ENCODE measurements at places on chromosomes 2 and 18. TPM values are rescaled to one million over a fixed set of nuclear protein-coding genes. Genes with fewer than 3 reads are reported as not detected.

GRCh38 chr2:180494286-180494685 is 486.1 kb upstream of the UBE2E3 start:
- no peak for DNase-seq

GRCh38 chr18:59633961-59634485 is 63.2 kb downstream of the CCBE1 start:
- no peak for DNase-seq

DNA sequence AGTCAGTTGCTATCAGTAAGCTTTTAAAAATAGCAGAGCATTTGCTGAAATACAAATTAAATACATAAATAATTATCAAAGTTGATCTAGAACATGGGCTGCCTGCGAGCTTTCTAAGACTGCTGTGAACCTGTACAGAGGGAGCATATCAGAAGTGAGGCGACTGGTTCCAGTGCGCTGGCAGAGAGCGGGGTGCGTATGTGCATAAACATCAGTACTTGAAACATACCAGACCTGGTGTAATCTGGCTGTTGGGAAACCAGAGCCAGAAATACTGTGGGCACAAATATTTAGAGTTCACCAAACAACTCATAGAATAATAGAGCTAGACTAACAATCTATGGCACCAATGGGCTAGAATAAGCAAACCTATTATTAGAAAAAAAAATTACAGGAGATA is 27.3 kb downstream of the PDIA6 start:
- no peak for DNase-seq

DNA sequence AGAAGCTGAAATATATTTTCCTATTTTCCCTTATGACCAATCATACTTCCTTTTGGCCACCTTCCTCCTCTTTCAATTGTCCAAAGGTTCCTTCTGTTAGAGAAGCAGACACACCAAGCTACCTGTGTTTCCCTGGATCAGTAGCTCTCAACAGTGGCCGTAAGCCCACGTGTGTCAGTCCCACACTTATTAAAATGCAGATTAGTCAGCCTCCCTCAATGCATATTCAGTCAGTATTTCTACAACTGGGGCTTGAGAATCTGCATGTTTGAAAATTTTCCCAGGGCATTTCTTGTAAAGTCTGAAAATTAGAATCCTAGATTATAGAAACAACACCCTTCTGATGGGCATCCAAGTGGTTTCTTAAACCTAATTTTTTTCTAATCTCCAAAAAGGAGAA is 54.0 kb upstream of the ITPRID2 start:
- DNase-seq = no peak

- no peak for DNase-seq
Measured at GRCh38 chr2:27255187-27255586, 7.7 kb downstream of the SLC30A3 start.

GRCh38 chr2:173300458-173300857 is 54.2 kb upstream of the CDCA7 start:
- DNase-seq = no peak

GRCh38 chr2:2472881-2473280 is 141.8 kb upstream of the MYT1L start:
- no peak for DNase-seq

The AFG3L2 gene
- 17.3 TPM for polyA plus RNA-seq

The TWIST2 gene
- 1.7 TPM for polyA plus RNA-seq

GRCh38 chr2:6968319-6969100 is 51.3 kb downstream of the RNF144A start:
- DNase-seq = no peak

- DNase-seq = no peak
Measured at GRCh38 chr2:209960676-209961630, 41.5 kb upstream of the RPE start.

The SPP2 gene
- not detected for polyA plus RNA-seq

DNA sequence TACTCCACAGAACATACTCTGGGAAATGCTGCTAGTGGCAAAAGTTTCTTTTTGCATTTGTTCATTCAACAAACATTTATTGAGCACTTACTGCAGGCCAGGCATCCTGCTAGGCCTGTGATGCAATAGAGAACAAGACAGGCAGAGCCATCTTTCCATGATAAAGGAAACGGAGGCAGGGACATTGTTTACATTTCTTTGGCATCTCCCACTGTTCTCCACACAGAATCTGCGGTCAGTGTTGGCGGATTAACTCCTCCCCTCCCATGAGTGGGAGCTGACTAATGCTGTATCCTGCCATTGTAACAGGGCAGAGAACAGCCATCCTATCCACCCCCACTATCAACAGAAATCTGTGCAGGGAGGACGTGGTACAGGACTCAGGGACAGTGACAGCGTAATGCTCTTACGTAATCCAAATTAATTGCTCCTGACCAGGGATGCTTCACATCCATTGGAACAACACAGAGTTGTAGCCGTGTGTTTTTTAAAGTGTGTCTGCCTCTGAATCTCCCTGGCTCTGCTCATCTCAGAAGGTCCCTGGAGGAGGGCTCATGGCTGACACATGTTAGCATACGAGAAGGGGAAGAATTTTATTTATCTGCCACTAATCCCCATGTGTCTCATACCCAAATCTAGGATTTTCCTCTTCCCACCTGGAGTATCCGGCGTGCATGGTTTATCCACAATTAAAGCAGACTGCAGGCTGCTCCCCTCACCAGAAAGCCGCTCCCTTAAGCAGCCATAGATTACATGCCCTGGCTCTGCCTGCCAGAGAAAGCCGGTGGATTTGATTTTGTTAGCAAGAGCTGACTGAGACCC is 32.3 kb downstream of the STEAP3 start:
- no peak for DNase-seq

The C1QL2 gene
- not detected for polyA plus RNA-seq

- DNase-seq = no peak
Measured at GRCh38 chr18:5979971-5980457, 84.7 kb upstream of the TMEM200C start.

GRCh38 chr18:41390309-41390708 is 564.7 kb upstream of the PIK3C3 start:
- DNase-seq = no peak

- no peak for DNase-seq
Measured at GRCh38 chr2:144041612-144042011, 478.3 kb downstream of the ZEB2 start.

DNA sequence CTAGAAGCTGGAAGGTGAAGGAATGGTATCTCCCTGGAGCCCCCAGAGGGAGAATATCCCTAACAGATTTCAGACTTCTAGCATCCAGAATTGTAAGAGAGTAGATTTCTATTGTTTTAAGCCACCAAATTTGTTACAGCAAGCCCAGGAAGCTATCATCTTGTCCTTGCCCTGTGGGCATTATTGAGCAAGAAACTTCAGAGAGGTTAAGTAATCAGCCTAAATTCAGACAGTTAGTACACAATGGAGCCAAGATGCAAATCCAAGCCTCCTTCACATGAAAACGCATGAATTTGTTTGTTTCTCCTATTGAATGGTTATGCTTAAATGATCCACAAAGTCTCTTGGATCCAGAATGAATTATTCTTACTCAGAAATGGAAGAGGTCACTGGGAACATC is 55.2 kb upstream of the TRIB2 start:
- DNase-seq = no peak

DNA sequence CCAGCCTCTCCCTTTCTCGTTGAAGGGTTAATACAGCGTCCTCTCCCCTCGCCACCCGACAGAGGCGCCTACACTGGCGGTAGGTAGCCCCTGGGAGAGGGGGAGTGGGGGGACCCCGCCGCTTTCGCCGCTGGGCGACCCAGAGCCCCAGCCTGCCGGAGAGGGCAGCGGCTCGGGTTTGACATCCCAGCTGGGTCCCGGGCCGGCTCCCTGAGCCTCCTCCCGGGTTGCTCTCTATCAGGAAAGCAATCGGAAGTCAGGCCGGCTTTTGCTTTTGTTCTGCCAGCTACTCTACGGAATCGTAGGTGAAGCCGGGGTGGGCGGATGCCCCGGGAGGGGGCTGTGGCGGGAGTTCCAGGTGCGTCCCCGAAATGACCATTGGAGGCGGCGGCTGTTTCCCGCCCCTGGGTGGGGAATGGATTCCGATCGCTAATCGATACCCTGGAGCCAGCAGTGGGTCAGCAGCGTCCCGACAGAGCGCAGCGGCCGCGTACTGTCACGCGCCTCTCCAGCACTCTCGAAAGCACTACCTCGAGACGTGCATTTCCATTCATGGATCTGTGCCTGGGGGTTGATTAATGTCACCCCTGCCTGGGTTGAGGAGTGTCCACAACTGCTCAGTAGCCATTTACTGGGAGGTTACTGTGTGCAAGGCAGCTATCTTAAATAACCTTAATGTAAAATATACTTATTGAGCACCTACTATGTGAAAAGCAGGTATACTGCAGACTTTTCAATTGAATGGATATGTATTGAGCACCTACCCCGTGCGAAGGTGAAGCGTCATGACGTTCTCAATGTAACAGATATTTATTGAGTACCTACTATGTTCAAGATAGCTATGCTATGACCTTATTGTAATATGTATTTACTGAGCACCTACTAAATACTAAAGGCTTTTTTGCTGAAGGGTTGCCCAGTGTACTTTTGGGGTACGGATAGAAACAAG is 1.1 kb downstream of the MAPK4 start:
- no peak for DNase-seq

DNA sequence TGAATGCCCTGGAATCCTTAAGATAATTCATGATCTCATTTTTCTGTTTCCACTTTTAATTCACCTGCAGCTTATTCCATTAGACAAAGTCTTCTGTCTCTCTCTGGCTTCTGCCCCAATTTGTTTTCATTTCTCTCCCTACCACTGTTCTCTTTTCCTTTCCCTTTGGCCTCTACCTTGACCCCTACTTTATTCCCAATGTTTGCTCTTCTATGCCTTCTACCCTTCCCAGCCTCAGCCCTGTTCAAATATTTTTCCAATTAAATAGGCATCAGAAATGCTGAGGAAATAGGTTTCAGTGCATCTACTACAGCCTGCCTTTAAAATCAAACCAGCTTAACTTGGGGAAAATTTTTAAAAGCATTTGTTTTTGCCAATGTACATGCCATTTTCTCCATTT is 443.7 kb upstream of the CWC22 start:
- DNase-seq = no peak

The LIPG gene
- polyA plus RNA-seq = 0.24 TPM

The PAX3 gene
- polyA plus RNA-seq = not detected

DNA sequence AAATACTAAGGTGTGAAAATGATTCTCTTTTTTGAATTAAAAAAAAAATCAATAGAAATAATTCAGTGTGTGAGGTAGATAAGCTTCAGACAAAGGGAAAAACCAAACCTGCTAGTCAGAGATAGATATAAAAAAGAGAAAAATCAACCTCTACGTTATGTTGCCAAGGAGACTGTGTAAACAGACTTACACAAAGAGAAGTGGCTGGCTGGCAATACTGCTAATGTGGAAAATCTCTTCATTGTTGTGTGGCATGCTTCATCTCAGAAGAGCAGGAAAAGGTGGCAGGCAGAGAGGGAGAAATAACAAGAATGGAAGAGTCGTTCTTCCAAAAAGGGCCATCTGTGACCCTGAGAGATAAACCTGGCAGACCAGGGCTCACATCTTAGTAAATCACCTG is 200.8 kb downstream of the SLC8A1 start:
- no peak for DNase-seq

The INHBB gene
- polyA plus RNA-seq = 1.5 TPM

DNA sequence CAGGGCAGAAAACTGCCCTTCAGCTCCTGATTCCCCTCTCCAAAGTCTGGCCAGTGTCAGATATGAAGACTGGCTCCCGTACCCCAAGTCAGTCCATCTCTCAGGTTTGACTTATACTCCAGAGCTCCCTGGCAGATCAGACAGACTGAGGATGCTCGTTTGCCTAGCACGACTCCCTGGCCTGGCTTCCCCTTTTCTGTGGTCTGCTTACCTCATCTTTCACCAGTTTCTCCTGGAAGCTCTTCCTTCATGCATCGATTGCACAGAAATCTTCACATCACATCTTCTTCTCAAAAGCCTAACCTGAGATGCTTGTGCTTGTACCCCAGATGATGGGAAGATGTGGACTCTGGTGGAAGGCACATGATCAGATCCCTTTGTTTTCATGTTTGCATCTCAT is 387.9 kb upstream of the POU3F3 start:
- DNase-seq = no peak

DNA sequence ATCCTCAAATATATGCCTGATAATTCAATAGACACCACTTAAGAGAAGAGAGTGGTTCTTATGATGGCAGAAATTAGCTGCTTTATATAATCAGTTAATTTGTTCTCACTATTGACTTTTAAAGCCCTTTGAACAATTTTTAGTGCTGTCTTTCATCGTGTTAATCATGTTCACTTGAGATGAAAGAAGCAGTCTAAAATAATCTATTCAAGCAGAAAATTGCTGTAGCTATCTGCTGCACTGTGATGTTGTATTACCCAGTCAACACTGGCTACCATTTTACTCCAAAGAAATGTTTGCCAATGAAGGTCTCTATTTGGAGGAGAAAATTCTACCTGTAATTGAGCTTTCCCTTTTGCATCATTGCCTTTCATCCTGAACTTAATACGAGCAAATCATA is 459.8 kb upstream of the FSIP2 start:
- no peak for DNase-seq

The ZC3H6 gene
- 2.2 TPM for polyA plus RNA-seq

The LYPD6B gene
- 2.7 TPM for polyA plus RNA-seq

GRCh38 chr18:21345840-21346239 is 103.8 kb downstream of the GREB1L start:
- no peak for DNase-seq

The UGT1A10 gene
- 0.03 TPM for polyA plus RNA-seq

The CD207 gene
- not detected for polyA plus RNA-seq

GRCh38 chr2:223217373-223217772 is 165.4 kb downstream of the KCNE4 start:
- DNase-seq = no peak

The RIOK3 gene
- 33.0 TPM for polyA plus RNA-seq

DNA sequence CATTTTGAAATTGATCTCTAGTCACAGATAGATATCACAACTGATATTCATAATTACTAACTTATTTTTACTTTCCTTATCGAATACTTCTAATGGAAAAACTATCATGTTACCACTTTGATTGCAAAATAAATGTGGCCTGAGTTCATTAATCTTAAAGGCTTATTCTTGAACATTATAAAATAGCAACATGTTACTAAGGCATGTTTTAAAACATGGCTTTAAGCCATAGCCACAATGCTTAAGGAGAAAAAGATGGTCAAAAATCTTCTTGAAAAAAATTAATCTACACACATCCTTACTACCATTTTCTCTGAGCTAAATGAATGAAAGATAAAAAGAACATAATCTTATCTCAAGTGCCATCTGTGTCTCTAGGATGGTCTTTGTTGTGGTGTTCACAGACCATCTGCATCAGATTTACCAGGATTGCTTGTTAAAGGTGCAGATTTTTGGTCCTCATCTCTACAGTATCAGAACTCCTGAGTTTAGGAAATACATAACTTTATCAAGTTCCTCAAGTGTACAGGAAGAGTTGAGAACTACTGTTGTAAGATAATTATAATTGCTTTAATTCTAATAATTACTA is 15.3 kb downstream of the MTX2 start:
- DNase-seq = no peak

GRCh38 chr18:75358928-75359327 is 68.6 kb downstream of the SMIM21 start:
- no peak for DNase-seq

- DNase-seq = no peak
Measured at GRCh38 chr2:30428827-30429461, 18.1 kb upstream of the LCLAT1 start.
